ENCODE measurements at places on chromosomes 1 and 21. TPM values are rescaled to one million over a fixed set of nuclear protein-coding genes. Genes with fewer than 3 reads are reported as not detected.

Gene ATPAF1
- total RNA-seq, result 53.5 TPM

Gene ADGRL4
- total RNA-seq, result 139 TPM

Gene SPATA21
- not detected for total RNA-seq

Gene REN
- total RNA-seq, result not detected

Gene MAP1LC3C
- 0.09 TPM for total RNA-seq

Gene RPTN
- not detected for total RNA-seq

Gene CBR3
- total RNA-seq, result 29.4 TPM

Gene RIPK4
- 0.45 TPM for total RNA-seq

Gene TSPAN1
- 0.81 TPM for total RNA-seq

Data from fibroblast of the aortic adventitia (primary cell).